MCF 10A (cell line): ENCODE measurements at places on chromosomes 6 and 20. TPM values are rescaled to one million over a fixed set of nuclear protein-coding genes. Genes with fewer than 3 reads are reported as not detected.

GRCh38 chr6:11381801-11382513, 149.5 kb upstream of the NEDD9 start:
- no peak overlapping the region for H3K4me3 ChIP-seq
- no peaks in the 10 kb centered on the region for H3K27me3 ChIP-seq
- no peaks in the 10 kb centered on the region for H3K36me3 ChIP-seq
- no peaks in the 10 kb centered on the region for H3K4me1 ChIP-seq

GRCh38 chr6:40906759-40907158, 132.3 kb downstream of the UNC5CL start:
- H3K4me3 ChIP-seq: peak overlapping the region; percentile 45
- H3K27ac ChIP-seq: peak overlapping the region; percentile 87
- peak; percentile 89 for DNase-seq

- no peaks in the 10 kb centered on the region for H3K36me3 ChIP-seq
- no peak overlapping the region for H3K4me3 ChIP-seq
- no peaks in the 10 kb centered on the region for H3K4me1 ChIP-seq
- DNase-seq: no peak
- H3K27ac ChIP-seq: no peak overlapping the region
Measured at GRCh38 chr6:152893187-152893586, 89.7 kb downstream of the FBXO5 start.

DNA sequence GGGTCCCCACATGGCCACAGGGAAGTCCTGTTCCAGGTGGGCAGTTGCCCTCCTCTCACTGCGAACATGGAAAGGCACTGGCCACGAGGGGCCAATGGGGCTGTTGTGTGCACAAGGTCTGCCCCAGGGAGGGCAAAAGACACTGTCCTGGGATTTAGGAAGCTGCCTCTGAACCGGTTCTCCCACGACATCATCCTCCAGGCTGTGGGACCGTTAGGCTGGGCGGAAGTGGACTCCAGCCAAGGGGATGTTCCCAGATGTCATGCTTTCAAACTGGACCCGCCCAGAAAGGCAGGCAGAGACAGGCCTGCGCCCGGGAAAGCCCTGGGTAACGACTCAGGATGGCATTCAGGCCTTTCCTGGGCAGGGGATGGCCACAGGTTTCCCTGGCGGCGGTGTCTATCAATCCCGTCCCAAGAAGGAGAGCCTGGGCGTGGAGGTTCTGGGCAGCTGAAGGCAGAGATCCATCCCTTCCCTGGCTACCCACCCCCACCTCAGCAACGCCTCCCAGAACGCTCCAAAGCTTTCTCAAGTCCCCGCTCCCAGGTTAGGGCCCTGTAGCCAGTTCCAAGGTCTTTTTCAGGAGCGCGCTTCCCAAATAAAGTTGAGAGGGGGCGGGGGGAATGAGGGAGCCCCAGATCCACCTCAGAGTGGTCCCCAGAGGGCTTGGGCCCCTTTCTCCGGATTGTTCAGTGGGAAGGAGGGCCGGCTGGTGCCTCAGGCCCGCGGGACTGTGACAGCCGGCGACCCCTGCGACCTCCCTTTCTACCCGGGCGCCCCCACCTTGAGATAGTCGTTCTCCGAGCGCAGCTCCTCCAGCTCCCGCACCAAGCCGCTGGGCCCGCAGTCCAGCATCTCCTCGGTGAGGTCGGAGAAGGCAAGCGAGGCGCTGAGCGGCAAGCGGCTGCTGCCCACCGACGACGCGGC, 13.8 kb upstream of the TLDC2 start:
- H3K27ac ChIP-seq: no peak overlapping the region
- peak; percentile 98 for DNase-seq
- H3K27me3 ChIP-seq: no peaks in the 10 kb centered on the region
- H3K36me3 ChIP-seq: peaks cover 11% of the 10 kb centered on the region
- peak overlapping the region; percentile 76 for H3K4me3 ChIP-seq

DNA sequence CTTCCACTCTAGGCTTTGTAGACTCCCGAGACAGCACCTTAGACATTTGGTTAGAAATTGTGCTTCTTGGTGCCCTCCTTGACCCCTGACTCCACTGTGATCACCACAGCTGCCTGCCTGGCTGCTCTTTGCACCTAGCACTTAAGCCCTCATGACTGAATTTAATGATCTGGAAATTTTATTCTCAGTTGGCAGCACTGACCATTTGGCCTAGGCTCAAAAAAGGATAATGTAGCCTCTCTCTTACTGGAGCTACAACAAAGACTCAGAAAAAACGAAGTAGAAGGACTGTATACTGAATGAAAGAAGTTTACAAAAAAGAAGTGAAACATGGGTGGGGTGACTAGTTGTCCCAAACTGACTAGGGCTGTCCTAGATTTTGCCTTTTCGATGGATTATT, 11.3 kb upstream of the ABRACL start:
- no peaks in the 10 kb centered on the region for H3K36me3 ChIP-seq

The HLA-DQB1 gene
- not detected in 2 replicates for total RNA-seq

The GHRH gene
- total RNA-seq: not detected in 2 replicates

The YWHAB gene
- 235 and 250 TPM in 2 replicates for total RNA-seq
